ENCODE measurements at places on chromosomes 4 and X.

DNA sequence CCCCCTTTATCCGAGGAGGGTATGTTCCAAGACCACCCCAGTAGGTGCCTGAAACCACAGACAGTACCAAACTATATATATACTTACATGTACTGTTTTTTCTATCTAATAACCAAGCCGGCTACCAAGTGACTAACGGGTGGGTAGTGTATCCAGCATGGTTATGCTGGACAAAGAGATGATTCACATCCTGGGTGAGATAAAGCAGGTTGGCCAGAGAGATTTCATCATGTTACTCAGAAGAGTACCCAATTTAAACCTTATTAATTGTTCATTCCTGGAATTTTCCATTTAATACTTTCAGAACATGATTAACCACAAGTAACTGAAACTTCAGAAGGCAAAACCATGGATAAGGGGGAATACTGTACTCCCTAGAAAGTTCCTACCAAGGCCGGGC is 46.5 kb downstream of the RFC1 start:
- DNase-seq, result no peak

GRCh38 chrX:50963842-50964241 is 53.3 kb downstream of the BMP15 start:
- DNase-seq, result no peak

DNA sequence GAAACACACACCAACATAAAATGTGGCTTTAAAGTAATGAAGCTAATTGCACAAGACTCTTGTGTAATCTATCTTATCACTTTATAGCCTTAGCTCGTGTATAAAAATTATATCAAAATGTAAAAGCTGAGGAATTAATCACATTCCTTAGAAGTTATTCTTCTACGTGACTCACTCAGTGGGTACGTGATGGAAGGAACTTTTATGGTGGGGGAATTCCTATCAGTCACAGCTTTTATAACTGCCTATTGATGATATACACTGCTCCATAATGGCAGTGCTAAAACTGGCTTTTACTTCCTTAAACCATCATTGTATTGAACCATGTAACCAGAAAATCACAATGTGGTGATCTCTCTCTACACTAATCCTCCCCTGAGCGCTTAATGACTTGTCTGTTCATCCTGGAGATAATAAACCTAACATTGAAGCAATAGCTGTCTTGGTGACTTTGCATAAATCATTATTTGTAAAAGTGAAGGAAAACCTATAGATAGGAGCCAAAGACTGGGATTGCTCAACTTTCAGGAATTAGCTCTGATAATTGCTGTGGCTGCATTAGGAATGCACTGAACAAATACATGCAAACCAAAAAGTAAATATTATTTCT is 276.7 kb downstream of the GBA3 start:
- DNase-seq, result no peak

DNA sequence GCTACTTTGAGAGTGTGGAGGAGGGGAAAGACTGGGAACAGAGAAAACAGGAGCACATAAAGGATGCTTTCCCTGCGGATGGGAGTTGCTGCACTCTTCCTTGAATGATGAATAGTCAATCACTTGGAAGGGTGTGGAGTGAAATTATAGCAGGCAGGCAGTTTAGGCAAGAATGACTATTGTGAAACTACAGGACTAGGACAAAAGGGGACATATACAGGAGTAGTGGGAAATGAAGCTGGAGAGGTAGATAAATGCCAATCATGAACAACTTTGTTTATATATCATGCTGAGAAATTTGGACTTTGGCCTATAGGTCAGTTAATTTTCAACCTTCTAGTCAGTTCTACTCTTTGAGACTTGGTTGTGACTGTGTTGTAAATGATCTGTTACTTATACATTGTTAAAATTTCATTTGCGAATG is 76.9 kb downstream of the PAQR3 start:
- no peak for DNase-seq

GRCh38 chrX:139475432-139475831 is 55.1 kb upstream of the F9 start:
- DNase-seq, result no peak

GRCh38 chr4:44415251-44415650 is 33.4 kb downstream of the KCTD8 start:
- DNase-seq, result no peak

Measured in B cell (primary cell).